ENCODE measurements at places on chromosomes 1 and 21. TPM values are rescaled to one million over a fixed set of nuclear protein-coding genes. Genes with fewer than 3 reads are reported as not detected.

DNA sequence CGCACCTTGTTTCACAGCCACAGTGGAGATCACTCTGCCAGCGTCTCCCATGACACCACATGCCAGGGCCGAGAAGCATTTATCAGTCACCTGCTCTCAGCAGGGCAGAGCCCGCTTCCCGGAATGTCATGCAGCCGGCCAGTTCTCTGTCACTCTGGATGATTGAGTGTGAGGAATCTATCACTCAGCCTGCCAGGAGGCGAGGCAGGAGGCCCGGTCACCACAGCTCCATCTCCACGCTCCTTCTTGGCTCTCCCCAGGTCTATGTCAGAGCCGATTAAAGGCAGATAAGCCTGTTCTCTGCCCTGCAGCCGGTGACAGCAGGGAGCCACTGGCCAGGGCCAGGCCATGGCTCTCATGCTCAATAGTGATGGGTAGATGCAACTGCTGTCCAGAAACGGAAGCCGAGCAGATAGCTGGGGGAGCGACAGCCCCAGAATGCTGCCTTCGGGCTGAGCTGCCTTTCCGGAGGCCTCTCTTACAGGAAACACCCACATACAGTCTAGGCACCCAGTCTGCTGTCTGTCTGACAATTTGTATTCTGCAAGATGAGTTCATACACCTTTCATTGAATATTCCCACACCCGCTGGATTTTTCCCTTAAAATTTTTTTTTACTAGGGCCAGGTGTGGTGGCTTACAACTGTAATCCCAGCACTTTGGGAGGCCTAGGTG lies 64.1 kb downstream of the ACTL8 start:
- no peaks in the 10 kb centered on the region for H3K27me3 ChIP-seq
- no peak for DNase-seq

- no peak overlapping the region for H3K4me3 ChIP-seq
- H3K27me3 ChIP-seq: no peaks in the 10 kb centered on the region
- no peaks in the 10 kb centered on the region for H3K36me3 ChIP-seq
Observed at GRCh38 chr1:197841883-197842553, 60.4 kb upstream of the C1orf53 start.

DNA sequence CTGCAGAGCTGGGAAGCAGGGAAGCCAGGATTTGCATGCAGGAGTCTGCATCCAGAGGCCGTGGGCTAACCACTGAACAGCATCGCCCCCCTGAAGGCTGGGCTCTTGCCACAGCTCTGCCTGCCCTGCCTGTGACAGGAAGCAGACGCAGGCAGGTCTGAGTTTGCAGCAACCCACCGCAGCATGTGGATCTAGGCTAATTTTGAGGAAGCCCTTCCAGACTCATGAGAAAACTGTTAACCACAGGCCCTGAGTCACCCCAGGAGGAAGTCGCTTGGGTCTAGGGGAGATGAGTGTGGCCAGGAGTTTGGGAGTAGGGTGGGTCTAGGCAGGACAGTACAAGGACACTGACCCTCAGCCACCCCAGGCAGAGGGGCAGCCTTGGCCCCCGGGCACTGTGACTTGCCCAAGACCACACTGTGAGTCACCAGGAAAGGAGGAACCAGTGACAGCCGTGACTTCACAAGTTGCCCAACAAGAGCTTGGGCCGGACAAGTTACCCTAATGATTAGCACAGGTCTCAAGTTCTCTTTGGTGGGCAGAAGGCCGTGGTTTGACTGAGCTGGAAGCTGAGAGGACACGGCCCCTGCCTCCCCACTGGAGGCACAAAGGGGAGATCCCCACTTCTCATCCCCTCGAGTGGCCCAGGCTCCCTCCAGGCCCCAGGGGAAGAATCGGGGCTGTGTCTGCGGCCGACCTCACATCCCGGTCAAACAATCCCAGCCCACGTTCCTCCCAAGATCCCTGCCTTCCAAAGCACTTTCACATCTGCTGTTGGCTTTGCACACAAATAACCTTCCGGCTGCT lies 826 bp downstream of the LAPTM5 start:
- H3K4me1 ChIP-seq: no peaks in the 10 kb centered on the region
- H3K36me3 ChIP-seq: no peaks in the 10 kb centered on the region
- DNase-seq: peak; percentile 49
- no peaks in the 10 kb centered on the region for H3K27me3 ChIP-seq

GPX7 gene
- total RNA-seq: 61.4 TPM

SMIM1 gene
- 8.0 TPM for total RNA-seq

AMY2A gene
- 0.71 TPM for total RNA-seq

DNA sequence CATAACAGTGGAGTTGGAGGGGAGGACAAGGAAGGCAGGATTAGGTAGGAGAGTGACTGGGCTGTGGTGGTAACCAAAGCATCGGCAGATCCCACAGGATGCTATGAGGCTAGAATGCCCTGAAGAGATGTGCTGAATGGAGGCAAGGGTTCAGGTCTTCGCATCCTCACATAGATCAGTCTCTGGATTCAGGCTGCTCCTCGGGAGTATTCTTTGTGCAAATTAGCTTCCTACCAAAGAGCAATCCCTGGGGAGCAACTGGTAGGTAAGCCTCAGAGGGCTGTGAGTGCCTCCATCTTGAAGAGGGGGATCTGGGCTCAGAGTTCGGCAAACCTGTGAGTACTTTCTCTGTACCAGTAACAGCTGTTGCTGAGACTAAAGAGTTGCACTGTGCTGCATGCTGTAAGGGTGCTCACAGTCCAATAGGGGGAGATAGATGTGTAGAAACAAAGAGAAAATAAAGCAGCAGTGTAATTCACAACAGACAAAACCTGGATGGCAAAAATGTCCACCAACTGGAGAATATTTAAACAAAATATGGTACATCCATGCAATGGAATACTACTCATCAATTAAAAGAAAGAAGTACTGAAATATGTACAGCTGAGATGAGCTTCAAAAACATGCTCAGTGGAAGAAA lies 322.4 kb upstream of the DEPDC1 start:
- no peaks in the 10 kb centered on the region for H3K27me3 ChIP-seq
- H3K27ac ChIP-seq: no peak overlapping the region
- H3K4me3 ChIP-seq: no peak overlapping the region
- no peak for DNase-seq

- H3K27ac ChIP-seq: no peak overlapping the region
- DNase-seq: peak; percentile 94
- H3K27me3 ChIP-seq: no peaks in the 10 kb centered on the region
- no peaks in the 10 kb centered on the region for H3K36me3 ChIP-seq
- no peak overlapping the region for H3K4me3 ChIP-seq
Observed at GRCh38 chr1:181503171-181503810, 20.0 kb downstream of the CACNA1E start.

DNA sequence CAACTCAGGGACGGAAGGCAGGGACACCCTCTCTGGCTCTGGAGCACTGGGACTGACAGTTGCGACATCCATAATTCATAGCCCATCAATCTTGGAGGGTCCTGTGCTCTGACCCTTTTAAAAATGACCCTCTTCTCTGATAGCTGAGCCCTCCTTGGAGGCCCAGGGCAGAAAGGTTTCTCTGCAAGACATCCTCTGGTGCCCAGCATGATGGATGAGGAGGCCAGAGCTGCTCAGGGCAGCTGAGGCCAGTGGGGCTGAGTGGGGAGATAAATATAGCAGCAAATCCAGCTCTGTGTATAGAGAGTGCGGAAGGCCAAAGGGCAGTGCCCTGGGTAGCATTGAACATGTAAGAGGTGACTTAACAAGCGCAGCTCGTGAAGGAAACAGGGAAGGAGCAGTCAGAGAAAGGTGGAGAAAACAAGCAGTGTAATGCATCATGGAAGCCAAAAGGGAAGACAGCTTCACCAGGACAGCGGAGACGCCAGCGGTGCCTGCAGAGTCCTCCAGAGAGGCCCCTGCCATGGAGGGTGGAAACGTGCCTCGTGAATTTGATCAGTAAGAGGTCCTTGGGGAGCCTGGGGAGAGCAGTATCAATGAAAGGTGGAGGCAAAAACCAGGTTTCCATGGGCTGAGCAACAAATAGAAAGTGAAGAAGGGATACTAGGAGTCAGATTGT lies 50.4 kb upstream of the FMOD start:
- H3K27me3 ChIP-seq: no peaks in the 10 kb centered on the region
- H3K36me3 ChIP-seq: no peaks in the 10 kb centered on the region
- H3K27ac ChIP-seq: no peak overlapping the region
- DNase-seq: no peak
- H3K4me1 ChIP-seq: peaks cover 28% of the 10 kb centered on the region

DNA sequence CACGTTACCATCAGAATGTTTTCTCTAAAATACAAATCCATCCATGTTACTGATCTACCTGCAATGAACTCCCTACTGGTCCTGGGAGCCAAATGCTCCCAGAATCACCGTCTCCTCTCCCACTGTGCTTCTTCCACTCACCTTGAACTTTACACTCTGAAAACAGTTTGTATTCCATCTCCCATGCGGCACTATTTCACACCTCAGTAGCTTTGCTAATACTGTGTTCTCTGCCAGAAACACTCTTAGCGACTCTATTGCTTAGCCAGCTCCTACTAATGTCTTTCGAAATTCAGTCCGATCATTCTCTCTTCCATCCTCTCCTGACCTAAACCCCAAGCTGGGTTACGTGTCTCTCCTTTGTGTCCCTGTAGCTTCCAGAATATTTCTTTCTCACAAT lies 284.4 kb upstream of the DUSP10 start:
- H3K4me3 ChIP-seq: no peak overlapping the region
- DNase-seq: no peak
- no peaks in the 10 kb centered on the region for H3K27me3 ChIP-seq

GRCh38 chr1:33348676-33349080 lies 27.8 kb upstream of the A3GALT2 start:
- peaks cover 14% of the 10 kb centered on the region for H3K4me1 ChIP-seq
- peak overlapping the region; percentile 96 for H3K27ac ChIP-seq

GRCh38 chr1:78079580-78079979 lies 33.8 kb downstream of the GIPC2 start:
- H3K27me3 ChIP-seq: no peaks in the 10 kb centered on the region
- DNase-seq: no peak
- no peak overlapping the region for H3K4me3 ChIP-seq
- peaks cover 2% of the 10 kb centered on the region for H3K4me1 ChIP-seq
- no peaks in the 10 kb centered on the region for H3K36me3 ChIP-seq

SAMSN1 gene
- total RNA-seq: 20.1 TPM

CFAP141 gene
- total RNA-seq: 3.2 TPM

VWA5B1 gene
- total RNA-seq: 0.40 TPM

DNA sequence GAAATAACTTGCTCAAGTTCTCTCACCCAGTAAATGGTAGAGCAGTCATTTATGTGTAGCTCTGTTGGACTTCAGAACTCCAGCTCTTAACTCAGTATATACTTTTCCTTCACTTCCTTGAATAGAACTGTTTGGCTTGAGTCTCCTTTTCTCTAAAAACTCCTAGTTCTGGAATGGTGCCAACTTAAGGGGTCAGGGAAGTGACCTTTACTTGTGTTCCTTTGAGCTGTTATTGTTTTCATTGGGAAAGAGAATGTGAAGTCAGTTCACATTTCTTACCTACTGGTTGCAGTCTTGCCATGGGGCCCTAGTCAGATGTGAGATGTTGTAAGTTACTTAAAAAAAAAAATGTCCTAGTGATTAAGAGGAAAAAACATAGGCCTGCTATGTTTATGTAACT lies 77.0 kb upstream of the MACF1 start:
- peaks cover 27% of the 10 kb centered on the region for H3K4me1 ChIP-seq
- H3K36me3 ChIP-seq: no peaks in the 10 kb centered on the region
- no peak overlapping the region for H3K4me3 ChIP-seq
- H3K27me3 ChIP-seq: no peaks in the 10 kb centered on the region
- no peak overlapping the region for H3K27ac ChIP-seq
- peak; percentile 73 for DNase-seq

- H3K27ac ChIP-seq: no peak overlapping the region
- H3K4me3 ChIP-seq: no peak overlapping the region
- no peaks in the 10 kb centered on the region for H3K36me3 ChIP-seq
- no peaks in the 10 kb centered on the region for H3K4me1 ChIP-seq
Observed at GRCh38 chr21:14306126-14306907, 76.6 kb downstream of the HSPA13 start.

SPATA17 gene
- total RNA-seq: 13.4 TPM

COL24A1 gene
- total RNA-seq: 16.7 TPM

DNA sequence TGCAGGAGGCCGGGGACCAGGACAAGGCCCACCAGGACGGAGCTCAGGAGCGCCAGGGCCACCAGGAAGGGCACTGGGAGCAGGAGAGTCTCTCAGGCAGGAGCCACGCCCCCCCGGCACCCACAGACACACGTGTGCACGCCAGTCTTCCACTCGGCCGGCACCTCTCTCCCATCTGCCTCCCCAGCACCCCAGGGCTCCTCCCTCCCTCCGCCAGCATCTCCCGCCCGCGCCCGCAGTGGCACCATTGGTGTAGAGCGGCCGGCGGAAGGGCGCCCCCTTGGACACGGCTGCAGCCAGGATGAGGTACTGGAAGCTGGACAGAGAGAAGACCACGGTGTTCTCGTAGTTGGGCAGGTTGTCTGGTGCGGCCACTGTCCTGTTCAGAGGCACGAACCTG lies 6.1 kb upstream of the MFAP2 start:
- no peak overlapping the region for H3K4me3 ChIP-seq
- peaks cover 15% of the 10 kb centered on the region for H3K4me1 ChIP-seq
- H3K27me3 ChIP-seq: no peaks in the 10 kb centered on the region
- H3K36me3 ChIP-seq: peaks cover 12% of the 10 kb centered on the region
- no peak for DNase-seq

ABL2 gene
- 27.8 TPM for total RNA-seq

DNA sequence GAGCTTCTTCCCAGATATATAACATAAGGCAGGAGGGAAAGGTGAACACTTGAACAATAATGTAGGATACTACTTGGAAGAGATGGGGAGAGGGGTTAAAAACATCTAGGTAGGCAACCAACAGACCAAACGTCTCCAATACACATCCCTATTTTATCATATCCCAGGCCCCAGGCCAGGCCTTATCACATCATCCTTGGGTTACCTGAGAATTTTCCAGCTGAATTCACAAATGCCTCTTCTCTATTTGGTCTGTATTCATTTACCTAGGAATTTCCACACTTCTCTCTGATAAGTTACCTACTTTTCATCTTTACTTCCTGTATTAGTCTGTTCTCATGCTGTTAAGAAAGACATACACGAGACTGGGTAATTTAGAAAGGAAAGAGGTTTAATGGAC lies 141.9 kb upstream of the C1orf21 start:
- H3K4me1 ChIP-seq: no peaks in the 10 kb centered on the region
- H3K4me3 ChIP-seq: no peak overlapping the region
- peaks cover 2% of the 10 kb centered on the region for H3K27me3 ChIP-seq
- no peaks in the 10 kb centered on the region for H3K36me3 ChIP-seq

KIRREL1 gene
- total RNA-seq: 33.9 TPM

DNA sequence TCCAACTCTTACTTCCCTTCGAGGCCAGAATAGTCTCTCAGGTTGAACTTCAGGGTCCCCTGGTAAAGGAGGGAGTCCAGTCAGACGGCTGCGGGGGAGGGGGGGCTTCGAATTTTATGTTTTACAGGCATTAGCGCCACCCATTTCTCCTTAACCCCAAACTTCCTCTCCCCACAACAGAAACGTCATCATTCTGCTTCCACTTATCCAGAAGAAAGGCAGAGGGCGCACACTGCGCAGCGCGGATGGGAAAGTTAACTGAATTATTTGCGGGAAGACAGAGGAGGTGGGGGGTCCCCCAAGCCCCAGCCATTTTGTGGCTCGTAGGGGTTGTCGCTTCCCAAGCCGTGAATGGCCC lies 529 bp upstream of the PRMT2 start:
- H3K27me3 ChIP-seq: no peaks in the 10 kb centered on the region
- peak; percentile 97 for DNase-seq
- peak overlapping the region; percentile 93 for H3K27ac ChIP-seq
- H3K4me1 ChIP-seq: no peaks in the 10 kb centered on the region
- no peaks in the 10 kb centered on the region for H3K36me3 ChIP-seq

- H3K27me3 ChIP-seq: no peaks in the 10 kb centered on the region
- DNase-seq: no peak
- no peak overlapping the region for H3K4me3 ChIP-seq
- peaks cover 30% of the 10 kb centered on the region for H3K4me1 ChIP-seq
- peak overlapping the region; percentile 99 for H3K27ac ChIP-seq
Observed at GRCh38 chr1:36149973-36150295, 648 bp upstream of the TRAPPC3 start.

ORC1 gene
- 2.5 TPM for total RNA-seq

Data from lung (tissue), 17 donors.